ENCODE measurements at places on chromosomes 3 and 15. TPM values are rescaled to one million over a fixed set of nuclear protein-coding genes. Genes with fewer than 3 reads are reported as not detected.
A peak's percentile ranks its signal among the peaks of the same experiment; 100 is the strongest.

EOMES gene
- 0.47 TPM for total RNA-seq

TPRG1 gene
- 0.37 TPM for total RNA-seq

DNA sequence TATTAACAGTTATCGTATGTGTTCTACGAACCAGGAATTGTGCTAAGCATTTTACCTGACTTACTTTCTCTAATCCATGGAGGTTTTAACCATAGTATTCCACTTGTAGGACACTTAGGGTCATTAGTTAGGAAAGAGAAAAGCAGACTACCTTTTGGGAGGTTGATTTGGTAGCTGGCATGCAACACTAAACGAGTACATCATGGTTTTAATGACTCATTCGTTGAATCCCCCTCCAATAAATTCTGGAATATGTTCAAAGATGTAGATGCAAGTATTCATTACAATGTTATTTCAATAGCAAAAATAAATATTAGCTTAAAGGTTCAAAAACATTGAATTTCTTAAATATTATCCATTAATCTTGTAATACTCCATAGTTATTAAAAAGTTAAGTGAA lies 162.5 kb downstream of the FMN1 start:
- no peaks in the 10 kb centered on the region for H3K36me3 ChIP-seq
- DNase-seq: no peak
- H3K27ac ChIP-seq: no peak overlapping the region
- H3K27me3 ChIP-seq: no peaks in the 10 kb centered on the region
- H3K4me1 ChIP-seq: no peaks in the 10 kb centered on the region

DNA sequence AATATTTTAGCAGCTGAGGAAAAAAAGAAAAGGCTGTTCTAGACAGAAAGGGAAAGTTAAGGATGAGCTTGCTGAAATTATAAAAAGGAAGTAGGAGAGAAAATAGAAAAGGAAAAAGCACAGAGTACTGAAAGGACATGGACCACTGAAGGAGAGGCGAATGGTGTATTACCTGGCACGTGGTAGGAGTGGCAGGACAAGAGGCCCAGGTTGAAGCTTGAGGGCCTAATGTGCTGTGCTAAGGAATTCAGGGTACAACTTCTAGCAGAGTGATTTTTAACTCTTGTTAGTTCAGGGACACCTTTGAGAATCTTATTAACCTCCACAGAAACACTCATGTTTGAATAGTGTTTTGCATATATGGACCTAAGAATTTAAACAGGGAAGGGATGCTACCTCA lies 60.0 kb upstream of the CRTC3 start:
- H3K27ac ChIP-seq: no peak overlapping the region
- no peaks in the 10 kb centered on the region for H3K27me3 ChIP-seq
- DNase-seq: no peak
- H3K4me3 ChIP-seq: no peak overlapping the region

DNA sequence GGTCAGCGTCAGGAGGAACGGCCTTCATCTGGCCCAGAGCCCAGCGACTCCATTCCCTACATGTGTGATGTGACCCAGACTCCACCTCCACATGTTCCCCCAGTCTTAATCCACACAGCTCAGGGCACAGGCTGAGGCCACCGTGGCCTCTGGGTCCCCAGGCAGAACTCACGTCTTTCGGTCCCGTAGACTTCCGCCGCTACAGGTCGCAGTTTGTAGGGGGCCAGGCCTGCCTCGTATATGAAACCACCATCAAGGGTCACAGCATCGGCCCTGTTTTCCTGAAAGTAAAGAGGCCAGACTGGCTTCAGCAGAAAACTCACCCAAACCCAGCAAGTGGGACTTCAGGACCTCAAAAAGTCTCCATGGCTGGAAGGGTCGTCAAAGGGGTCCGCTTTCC lies 8.6 kb downstream of the LTF start:
- H3K36me3 ChIP-seq: no peaks in the 10 kb centered on the region
- H3K27ac ChIP-seq: no peak overlapping the region
- no peaks in the 10 kb centered on the region for H3K4me1 ChIP-seq
- no peak for DNase-seq

GRCh38 chr3:159724627-159725026 lies 264.0 kb upstream of the IL12A start:
- H3K27ac ChIP-seq: no peak overlapping the region
- no peaks in the 10 kb centered on the region for H3K4me1 ChIP-seq
- no peak overlapping the region for H3K4me3 ChIP-seq
- DNase-seq: no peak
- no peaks in the 10 kb centered on the region for H3K27me3 ChIP-seq
- H3K36me3 ChIP-seq: no peaks in the 10 kb centered on the region

DNA sequence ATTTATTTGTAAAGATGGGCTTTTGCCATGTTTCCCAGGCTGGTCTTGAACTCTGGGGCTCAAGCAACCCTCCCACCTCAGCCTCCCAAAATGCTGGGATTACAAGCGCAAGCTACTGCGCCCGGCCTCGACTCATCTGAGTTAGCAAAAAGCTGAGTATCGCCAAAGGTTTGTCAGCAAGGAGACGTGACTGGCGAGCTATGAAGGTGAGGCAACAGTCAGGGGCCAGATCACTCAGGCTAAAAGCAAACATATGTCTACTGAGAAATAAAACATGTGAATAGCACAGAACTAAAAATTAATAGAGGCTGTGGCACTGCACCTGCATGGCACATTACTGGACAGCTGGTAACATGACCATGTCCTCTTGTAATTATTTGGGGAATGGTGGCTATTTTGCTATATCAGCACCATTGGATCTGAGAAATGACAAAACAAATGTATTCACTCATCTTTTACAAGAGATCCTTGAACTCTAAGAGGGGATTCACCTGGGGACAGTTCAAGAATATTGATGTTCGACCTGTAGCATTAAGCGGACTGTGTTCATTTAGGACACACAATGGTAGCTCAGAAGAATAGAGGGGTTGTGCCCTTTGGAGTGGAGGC lies 10.0 kb upstream of the SLC25A26 start:
- 0 out of 2 replicates have a peak, but pooled peaks cover 2% of the 10 kb centered on the region for H3K4me1 ChIP-seq
- H3K36me3 ChIP-seq: no peaks in the 10 kb centered on the region
- H3K27me3 ChIP-seq: no peaks in the 10 kb centered on the region
- no peak for DNase-seq
- no peak overlapping the region for H3K4me3 ChIP-seq

DNA sequence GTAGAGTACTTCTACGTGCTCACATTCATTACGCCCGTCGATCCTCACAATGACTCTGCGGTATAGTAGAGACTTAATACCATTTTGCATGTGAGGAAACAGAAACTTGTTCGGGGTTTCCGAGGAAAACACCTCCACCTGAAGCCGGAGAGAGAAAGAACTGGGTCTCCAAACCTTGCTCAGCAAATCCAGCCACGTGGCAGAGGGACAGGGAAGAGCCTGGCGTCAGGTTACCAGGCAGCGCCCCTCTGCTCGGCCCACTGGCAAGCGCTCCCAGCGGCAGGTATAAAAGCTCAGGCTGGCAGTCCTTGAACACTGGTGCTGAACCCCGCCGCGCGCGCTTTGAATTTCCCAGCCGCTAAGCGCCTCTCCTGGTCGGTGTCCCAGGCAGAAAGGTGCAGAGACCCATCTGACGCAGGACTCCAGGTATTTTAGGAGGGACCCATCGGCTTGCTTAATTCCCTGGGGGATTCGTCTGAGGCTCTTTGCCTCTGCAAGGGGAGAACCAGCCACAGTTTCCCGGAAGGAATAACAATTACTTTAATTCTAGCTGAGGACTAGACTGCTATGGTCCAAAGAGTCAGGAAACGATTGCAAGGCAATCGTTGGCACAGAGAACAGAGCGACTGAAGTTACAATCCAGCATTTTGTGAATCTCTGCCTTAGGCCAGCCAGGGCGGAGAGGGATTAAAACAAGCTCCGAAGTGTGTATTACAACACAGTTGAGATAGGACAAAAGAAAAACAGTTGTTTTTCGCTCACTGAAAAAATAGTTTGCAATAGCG lies at the start of gene C2CD4A:
Gene C2CD4A, plus strand, starts transcription at position 315 of the 785 bp plus-strand sequence. CDS start 637 bp downstream, outside the sequence.
- peaks cover 7% of the 10 kb centered on the region for H3K4me1 ChIP-seq
- H3K36me3 ChIP-seq: no peaks in the 10 kb centered on the region
- DNase-seq: peak; percentile 87
- peak within 1 kb of the TSS; percentile 13 for H3K4me3 ChIP-seq
- peaks cover 41% of the 10 kb centered on the region for H3K27me3 ChIP-seq
- H3K27ac ChIP-seq: no peak within 1 kb of the TSS

All from H1 (cell line).